Regular cardiac myocyte (primary cell): ENCODE measurements at places on chromosomes 6 and 20. TPM values are rescaled to one million over a fixed set of nuclear protein-coding genes. Genes with fewer than 3 reads are reported as not detected.

SLC22A2 gene
- under 0.01 TPM in 1 of 2 replicates, not detected in the other for total RNA-seq

NKX2-2 gene
- total RNA-seq: not detected in 2 replicates

TRPC4AP gene
- 82.3 and 120 TPM in 2 replicates for total RNA-seq

COX4I2 gene
- total RNA-seq: 0.28 TPM in 1 of 2 replicates, not detected in the other

HLA-DQA2 gene
- not detected in 2 replicates for total RNA-seq

ECI2 gene
- 89.4 and 143 TPM in 2 replicates for total RNA-seq

VSTM2L gene
- 2.5 and 3.7 TPM in 2 replicates for total RNA-seq

PNPLA1 gene
- not detected in 2 replicates for total RNA-seq

HLA-DOA gene
- total RNA-seq: not detected in 2 replicates

ARMH2 gene
- not detected in 2 replicates for total RNA-seq

OR2J3 gene
- not detected in 2 replicates for total RNA-seq

PDYN gene
- not detected in 2 replicates for total RNA-seq

FAM229B gene
- total RNA-seq: 28.4 and 33.8 TPM in 2 replicates

TTK gene
- total RNA-seq: 6.2 and 37.6 TPM in 2 replicates

CCN5 gene
- under 0.01 and 3.7 TPM in 2 replicates for total RNA-seq

CRYBG1 gene
- total RNA-seq: 1.7 and 7.1 TPM in 2 replicates
